Activated T-helper 1 cell treated with Interleukin-2 at 50 U/mL for 16 hours (primary cell): ENCODE measurements at places on chromosomes 3 and 15.

DNA sequence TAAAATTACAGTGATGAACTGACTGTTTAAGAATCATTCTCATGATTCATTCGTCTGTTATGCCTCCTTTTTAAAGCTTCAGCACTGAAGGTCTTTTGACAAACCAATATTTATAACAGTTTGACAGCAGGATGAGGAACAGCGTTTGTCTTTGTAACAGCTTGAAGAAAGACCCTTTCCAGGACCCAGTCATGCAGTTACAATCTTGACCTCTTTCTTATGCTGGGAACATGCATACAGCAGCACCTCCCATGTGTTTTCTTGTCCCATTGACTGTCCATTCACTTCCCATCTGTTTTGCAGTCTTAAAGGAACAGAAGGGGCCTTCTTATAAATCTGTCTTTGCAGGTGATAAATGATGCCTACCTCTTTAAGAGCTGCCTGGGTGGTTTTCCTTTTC is 87.2 kb downstream of the OPA1 start:
- no peak for DNase-seq

- no peak for DNase-seq
Measured at GRCh38 chr15:65032801-65033537, 3.5 kb upstream of the MTFMT start.

GRCh38 chr15:68364028-68364659 is 67.8 kb downstream of the ITGA11 start:
- DNase-seq, result no peak

DNA sequence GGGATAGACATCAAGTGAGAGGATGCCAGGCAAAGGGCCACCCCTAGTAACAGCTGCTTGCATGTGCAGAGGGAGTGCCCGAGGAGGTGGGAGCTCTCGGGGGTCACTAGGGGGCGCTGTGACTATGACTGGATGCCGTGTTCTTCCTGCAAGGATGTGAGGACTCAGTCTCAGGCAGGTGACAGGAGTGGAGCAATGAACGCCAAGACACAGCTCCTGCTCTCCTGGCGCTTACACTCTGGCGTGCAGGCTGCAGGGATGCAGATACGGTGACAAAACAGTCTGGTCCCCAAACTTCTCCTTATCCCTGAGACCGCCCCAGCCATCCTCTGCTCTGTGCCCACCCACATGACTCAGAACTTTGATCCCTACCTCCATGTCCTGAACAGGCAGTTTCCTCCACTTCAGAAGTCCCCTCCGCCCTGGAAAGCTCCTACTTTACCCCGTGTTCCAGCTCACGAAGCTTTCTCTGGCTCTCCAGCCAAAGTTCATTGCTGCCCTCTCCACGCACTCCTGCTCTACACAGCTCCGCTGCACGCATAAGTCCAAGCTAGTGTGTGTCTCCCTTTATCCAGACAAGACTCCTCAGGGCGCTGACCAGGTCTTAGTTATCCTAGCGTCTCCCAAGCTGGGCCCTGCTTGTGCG is 14.7 kb downstream of the RHOV start:
- DNase-seq, result peak; percentile 68

DNA sequence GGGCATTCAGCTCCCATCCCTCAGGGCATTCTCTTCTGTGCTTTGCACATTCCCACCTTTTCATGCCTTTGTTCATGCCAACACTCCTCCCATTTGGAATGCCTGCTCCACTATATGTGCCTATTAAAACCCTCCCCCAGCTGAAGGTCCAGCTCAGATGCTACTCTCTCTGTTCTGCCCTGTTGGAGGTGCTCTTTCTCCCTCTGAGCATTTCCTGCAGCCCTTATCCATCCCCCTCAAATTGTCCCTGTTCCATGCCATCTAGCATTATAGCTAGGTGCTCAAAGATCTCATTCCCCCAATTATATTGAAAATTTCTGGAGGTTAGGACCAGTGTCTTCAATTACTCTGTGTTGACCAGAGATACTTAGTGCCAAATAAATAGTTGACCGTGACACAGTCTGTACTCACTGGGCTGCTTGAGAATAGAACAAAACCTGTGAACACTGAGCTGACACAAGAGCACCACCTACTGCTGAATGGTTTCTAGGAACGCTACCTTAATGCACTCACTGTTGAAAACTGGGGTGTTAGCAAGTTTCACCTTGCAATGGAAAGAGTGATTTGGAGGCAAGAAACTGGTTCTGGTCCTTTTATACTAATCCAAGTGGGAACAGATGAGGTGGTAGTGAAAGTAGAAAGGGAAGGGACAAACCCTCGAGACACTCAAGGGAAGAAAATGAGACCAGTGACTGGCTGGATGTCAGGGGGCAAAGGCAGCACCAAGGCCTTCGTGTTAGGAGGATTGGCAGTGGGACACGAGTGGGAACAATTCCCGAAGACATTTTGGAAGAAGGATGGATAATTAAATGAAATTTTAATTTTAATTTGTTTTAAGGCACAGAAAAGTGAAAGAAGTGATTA is 289.8 kb upstream of the ROPN1 start:
- no peak for DNase-seq

GRCh38 chr3:64502284-64502683 is 185.5 kb downstream of the ADAMTS9 start:
- DNase-seq, result no peak

DNA sequence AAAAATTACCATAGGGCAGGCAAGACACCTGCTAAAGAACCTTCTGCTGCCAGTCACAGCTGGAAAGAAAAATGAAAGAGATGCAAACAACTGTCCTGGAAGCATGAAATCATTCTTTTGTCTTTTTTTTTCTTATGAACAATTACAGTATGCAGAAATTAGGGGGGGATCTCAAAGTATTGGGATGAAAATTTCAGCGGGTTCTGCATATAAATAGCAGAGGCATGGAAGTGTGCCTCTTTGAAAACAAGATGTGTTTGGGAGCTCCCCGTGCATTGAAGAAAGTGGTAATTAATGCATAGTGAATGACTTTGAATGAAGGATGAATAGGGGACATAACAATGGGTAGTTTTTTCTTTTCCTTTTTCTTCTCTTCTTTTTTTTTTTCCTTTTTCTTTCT is 431.2 kb downstream of the SOX2 start:
- no peak for DNase-seq

DNA sequence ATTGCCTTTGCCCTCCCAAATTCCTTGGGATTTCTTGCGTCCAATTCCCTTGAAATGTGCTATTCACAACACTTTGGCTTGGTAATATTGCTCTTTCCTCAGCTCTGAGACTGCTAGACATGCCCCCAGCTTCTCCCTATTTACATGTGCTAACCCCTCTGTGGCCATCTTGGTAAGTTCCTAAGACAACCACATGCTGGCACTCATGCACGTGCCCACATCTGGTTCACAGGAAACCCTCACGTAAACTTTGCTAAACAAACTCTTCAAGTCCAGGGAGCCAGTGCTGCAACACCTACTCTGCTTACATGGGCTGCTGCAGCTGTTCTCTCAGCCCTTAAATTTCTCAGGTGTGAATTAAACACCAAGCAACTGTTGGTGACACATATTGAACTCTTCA is 121.8 kb downstream of the ADAMTSL3 start:
- DNase-seq, result no peak

- peak; percentile 76 for DNase-seq
Measured at GRCh38 chr3:134212967-134213665, 37.5 kb downstream of the RYK start.

GRCh38 chr3:169758359-169758994 is 6.4 kb downstream of the TERC start:
- DNase-seq, result no peak

GRCh38 chr15:38253351-38253781 is 730 bp downstream of the SPRED1 start:
- no peak for DNase-seq
